ELR (cell line): ENCODE measurements at places on chromosomes 6 and 20.

DNA sequence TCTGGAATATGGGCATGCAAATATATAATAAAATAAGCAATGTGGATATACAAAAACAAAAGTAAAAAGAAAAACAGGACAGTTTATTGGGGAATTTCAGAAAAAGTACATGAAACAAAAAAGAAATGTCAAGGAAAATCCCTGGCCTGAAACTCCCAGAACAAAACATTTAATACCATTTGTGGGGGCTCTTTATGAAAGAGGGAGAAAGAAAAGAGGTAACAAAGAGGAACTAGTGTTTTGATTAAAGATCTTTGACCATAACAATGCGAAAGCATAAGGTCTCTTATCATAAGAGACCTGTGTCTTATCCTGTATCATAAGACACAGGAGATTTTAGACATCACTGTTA is 88.6 kb upstream of the ARID1B start:
- DNase-seq: no peak

DNA sequence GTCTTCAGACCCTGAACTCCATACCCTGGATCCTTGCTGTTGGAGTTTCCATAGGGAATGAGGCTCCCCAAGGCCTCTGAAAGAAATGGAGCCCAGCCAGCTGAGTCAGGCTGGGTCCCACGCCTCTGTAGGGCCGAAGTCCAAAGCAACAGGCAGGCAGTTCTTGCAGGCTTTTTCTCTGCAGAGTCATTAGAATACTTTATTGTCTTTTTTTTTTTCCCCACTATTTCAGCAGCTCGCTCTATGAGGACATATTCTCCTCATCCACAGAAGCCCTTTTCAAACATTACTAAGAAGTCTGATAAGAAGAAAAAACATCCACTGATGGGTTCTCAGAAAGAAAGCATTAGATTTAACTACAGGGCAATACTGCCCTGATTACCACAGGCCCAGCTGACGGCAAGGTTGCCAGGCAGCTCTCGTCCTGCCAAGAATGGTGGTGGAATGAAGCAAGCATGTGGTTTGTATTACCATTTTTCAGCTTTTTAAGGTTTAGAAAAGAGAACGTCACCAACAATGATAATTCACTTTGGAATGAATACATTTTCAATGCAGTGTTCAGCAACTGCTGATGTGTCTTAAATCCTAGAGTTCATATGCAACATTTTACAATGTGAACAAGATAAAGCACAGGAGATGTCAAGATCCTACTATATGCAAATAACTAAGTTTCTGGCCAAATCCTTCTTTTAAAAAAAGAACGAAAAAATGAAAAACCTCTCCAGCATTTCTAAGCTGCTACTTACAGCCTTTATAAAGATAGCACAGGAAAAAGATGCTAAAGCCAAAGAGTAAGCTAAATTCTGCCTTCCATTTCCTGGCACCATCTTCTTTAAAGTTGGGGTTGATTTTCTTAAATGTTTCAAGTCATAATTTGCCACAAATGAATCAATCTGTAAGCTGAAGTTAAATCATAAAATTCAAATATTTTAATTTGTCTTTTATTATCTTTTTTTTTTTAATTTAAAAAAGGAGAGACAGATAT is 223.6 kb upstream of the CITED2 start:
- DNase-seq: peak; percentile 85

GRCh38 chr20:11217326-11218172 is 543.8 kb upstream of the JAG1 start:
- DNase-seq: no peak

- no peak for DNase-seq
These were observed 50.3 kb downstream of the DEK start for GRCh38 chr6:18214003-18214402.

GRCh38 chr20:43583982-43584432 is 6.7 kb upstream of the IFT52 start:
- DNase-seq: peak; percentile 76

DNA sequence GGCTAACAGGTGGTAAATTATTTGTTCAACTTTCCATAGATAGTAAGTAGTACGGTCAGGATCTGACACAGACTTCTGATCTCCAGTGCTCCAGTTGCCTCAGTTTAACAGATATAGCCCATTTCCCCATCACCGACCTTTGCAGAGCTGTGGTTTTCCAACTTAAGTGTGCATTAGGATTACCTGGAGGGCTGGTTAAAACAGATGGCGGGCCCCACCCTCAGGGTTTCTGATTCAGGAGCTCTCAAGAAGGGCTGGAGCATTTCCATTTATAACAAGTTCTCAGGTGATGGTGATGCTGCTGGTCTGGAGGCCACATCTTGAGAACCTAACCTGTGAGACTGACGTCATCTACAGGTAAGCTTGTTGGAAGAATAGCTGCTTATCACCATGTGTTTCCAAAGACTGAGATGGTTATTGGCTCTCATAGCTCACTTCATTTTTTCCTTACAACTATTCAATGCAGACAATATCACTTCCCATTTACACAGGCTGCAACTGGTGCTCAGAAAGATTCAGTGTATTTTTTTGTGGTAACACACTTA is 360.1 kb upstream of the CHD6 start:
- DNase-seq: no peak

DNA sequence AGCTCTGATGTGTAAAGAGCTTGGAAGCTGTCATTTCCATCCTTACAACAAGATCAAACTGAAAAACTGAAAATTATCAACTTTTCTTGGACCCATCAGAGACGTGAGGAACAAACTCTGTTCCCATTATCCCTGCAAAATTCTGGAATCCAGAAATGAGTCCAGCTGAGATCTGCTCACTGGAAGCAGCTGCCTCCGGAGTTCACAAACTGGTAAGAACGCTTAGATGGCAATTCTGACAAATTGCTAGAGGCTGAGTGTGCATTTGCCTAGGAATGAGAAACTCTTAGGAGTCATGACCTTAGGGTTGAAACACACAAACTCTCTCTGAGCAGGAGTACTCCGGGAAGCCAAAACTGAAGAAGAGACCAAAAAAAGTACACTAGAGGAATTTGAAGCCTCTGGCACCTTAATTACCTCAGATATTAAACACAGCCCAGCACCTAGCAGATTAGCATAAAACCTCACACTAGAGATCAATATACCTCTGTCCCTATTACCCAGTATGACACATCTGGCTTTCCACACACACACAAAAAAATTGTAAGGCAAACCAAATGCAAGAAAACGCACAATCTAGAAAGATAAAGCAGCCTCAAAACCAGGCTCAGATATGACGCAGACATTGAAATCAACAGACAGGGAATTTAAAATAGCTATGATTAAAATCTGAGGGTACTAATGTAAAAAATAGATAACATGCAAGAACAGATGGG is 233.5 kb upstream of the SGK1 start:
- peak; percentile 92 for DNase-seq

DNA sequence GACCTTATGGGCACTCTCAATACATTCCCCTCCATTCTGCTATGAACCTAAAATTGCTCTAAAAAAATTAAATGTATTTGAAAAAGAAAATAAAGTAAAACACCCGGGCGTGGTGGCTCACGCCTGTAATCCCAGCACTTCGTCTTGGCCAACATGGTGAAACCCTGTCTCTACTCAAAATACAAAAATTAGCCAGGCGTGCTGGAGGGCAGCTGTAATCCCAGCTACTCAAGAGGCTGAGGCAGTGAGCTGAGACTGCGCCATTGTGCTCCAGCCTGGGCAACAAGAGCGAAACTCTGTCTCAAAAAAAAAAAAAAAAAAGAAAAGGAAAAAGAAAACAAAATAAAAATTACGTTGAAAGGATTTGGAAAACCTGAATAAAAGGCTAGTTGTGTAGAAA is 60.5 kb downstream of the CD164 start:
- no peak for DNase-seq

- DNase-seq: peak; percentile 60
These were observed 20.4 kb downstream of the MAFB start for GRCh38 chr20:40668449-40669228.

DNA sequence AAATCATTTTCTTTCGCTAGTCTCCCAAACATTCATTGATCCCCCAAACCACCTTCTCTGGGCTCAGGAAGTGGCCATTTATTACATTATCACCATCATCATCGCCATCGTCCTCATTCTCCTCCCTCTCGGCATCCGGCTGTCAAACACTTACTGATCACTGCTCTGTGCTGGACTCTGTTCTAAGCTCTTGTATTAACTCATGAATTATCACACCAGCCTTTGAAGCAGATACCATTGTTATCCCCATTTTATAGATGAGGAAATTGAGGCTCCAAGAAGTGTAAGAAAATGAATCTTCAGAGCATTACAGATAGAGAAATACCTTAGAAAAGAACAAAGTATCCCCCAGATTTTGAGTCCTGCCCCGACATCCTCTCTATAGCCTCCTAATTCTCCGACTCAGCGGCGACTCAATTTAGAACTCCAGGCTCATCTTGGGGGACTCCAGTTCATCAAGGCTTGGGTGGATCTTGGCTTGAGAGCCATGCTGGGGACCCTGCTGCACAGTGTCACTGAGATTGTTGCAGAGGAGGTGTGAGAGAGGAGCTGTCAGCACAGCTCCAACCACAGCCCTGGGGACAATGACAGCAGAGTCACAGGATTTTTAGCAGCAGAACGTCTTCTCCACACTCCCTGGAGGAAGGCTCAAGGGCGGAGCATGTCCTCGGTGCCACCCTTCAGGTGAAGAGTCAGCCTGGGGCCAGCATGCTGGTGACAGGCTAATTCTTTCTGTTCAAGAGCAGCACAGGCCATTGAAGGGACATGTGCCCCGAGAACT is 6.6 kb upstream of the EEF1E1 start:
- DNase-seq: no peak

DNA sequence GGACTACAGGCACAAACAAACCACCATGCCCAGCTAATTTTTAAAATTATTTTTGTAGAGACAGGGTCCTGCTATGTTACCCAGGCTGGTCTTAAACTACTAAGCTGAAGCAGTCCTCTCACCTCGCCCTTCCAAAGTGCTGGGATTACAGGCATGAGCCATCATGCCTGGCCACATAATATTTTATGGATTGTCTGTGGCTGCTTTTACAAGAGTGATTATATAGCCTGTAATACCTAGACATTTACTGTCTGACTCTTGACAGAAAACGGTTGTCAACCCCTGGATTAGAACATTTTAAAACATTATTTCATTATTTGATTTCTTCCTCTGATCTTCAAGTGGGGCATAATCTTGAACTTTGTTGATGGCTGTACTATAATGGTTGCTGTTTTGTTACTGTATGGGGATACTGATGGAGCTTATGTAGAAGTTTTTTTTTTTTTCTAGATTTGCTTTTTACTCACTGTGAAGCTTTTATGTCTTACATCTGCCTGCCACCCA is 14.3 kb downstream of the PARD6B start:
- no peak for DNase-seq

- DNase-seq: no peak
These were observed 52.8 kb upstream of the PNRC1 start for GRCh38 chr6:89027756-89028155.

DNA sequence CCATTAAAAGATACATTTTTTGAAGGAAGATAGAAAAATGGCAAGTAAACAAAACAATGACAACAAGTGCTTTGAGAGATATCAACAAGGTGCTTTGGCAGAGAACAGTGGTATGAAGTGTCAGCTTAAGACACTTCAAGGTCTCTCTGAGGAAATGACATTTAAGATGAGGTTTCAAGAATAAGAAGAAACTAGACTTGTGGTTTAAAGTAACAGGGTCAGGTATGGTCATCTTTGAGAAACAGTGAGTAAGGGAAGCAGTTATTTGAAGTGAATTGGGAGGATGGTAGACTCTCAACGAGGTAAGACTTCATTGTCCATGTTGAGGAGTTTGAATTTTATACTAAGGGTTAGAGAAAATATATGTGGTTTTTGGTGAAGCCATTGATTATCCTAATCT is 77.8 kb downstream of the SYCP2L start:
- no peak for DNase-seq

DNA sequence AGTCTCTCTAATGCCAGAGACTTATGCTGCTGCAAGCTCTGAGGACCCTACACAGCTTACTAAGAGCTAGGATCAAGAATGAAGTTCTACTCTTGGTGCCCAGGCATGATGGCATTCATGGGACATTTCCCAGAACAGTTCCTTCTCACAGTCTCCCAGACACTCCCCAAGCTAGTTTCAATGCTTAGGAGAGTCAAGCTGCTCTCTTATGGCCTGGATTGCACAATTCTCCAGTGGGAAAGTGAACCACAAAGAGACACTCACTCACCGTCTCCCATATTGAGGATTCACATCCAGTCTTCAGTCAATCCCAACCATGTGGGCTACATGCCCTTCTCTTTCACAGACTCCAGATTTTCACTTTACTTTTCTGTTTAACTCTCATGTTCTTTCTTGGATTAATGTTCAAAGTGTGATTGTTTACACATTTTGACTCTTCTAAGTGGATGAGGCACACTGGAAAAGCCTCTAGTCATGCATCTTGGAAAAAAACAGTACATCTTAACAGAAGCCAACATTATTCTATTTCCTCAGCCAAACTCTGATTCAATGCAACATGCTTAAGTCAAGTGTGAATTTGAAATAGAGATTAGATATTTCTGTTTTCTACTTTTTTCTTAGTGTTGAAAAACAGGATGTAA is 447.8 kb upstream of the BTBD3 start:
- DNase-seq: no peak

GRCh38 chr6:148973538-148974208 is 226.8 kb downstream of the UST start:
- peak; percentile 55 for DNase-seq

GRCh38 chr6:33076406-33076934 is 680 bp downstream of the HLA-DPB1 start:
- no peak for DNase-seq

- DNase-seq: no peak
These were observed 168.6 kb downstream of the NFATC2 start for GRCh38 chr20:51373713-51374455.

GRCh38 chr6:63968650-63969049 is 333.0 kb downstream of the PHF3 start:
- DNase-seq: no peak

- no peak for DNase-seq
These were observed 4.7 kb downstream of the CDKN1A start for GRCh38 chr6:36683145-36683655.

- DNase-seq: no peak
These were observed 105.3 kb downstream of the PRDM13 start for GRCh38 chr6:99711925-99712324.

GRCh38 chr6:155174576-155175211 is 89.1 kb upstream of the CLDN20 start:
- peak; percentile 86 for DNase-seq

GRCh38 chr6:44230034-44230675 is 6.8 kb downstream of the SLC29A1 start:
- no peak for DNase-seq

GRCh38 chr6:14517516-14518105 is 400.0 kb downstream of the CD83 start:
- no peak for DNase-seq

- no peak for DNase-seq
These were observed 120.2 kb downstream of the GMPR start for GRCh38 chr6:16358531-16359138.

DNA sequence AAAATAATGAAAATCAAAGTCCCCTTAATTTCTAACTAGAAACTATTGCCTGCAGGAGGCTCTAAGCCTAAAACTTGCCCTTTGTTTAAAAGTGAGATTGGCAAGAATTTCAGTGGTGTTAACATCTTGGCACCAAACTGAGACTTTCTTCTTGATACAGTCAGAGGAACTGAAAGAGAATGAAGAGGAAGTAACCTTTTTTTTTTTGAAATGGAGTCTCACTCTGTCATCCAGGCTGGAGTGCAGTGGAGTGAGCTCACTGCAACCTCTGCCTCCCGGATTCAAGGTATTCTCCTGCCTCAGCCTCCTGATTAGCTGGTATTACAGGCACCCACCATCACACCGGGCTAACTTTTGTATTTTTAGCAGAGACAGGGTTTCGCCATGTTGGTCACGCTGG is 3.6 kb downstream of the DOP1A start:
- DNase-seq: peak; percentile 5
